ENCODE measurements at places on chromosomes 16 and 17.

DNA sequence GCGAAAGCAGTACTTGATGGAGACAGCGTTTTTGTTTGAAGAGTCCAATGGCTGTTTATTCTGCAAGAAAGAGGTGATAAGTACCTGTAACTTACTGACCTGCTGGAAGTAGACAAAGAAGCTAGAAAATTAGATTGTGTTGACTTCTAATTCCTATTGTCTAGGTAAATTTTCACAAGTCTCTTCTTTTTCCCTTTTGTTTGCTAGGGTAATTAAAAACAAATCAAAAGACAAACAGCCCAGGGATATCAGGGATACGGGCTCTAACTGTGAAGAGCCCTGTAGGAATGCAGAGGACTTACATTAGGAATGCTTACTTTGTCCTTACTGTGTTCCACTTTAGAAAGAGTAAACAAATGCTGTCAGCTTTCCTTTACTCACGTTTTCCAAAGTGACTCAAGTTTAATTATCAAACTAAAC is 7.0 kb downstream of the PSME3IP1 start:
- DNase-seq = no peak

GRCh38 chr17:49494986-49495841 is at the start of gene NGFR:
Gene NGFR, plus strand, starts transcription at chr17:49495293. Its CDS starts 125 bp downstream, at chr17:49495418.
- peak; percentile 59 for DNase-seq

DNA sequence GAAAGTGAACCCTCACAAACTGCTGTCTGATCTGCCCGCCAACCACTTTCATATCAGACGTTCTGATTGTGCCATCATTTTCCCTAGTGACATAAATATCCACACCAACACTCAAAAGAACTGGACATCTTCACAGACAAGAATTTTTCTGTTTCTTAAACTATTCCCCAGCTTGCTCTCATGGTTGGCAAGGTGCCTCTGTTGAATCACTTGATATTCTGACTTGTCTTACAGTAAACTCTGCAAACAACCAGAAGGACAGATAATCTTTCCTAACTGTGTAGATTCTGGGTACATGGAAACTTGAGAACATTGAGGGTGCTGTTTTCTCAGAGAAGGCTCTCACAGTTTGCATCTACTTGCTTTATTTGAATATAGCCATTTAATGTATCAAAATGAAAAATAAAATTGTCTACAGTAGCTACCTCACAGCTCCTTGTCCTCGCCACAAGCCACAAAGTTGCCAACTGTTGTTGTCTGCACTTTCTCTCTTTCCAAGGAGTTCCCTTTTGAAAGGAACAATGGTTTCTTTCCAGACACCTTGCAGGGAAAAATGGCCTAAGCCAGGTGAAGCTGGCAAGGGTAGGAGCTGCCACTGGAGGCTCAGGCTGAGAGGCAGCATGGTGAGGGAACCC is 46.0 kb upstream of the ADAMTS18 start:
- no peak for DNase-seq

GRCh38 chr17:2094891-2095535 is 40.1 kb downstream of the HIC1 start:
- DNase-seq = no peak

GRCh38 chr16:51382211-51382610 is 231.1 kb upstream of the SALL1 start:
- no peak for DNase-seq

DNA sequence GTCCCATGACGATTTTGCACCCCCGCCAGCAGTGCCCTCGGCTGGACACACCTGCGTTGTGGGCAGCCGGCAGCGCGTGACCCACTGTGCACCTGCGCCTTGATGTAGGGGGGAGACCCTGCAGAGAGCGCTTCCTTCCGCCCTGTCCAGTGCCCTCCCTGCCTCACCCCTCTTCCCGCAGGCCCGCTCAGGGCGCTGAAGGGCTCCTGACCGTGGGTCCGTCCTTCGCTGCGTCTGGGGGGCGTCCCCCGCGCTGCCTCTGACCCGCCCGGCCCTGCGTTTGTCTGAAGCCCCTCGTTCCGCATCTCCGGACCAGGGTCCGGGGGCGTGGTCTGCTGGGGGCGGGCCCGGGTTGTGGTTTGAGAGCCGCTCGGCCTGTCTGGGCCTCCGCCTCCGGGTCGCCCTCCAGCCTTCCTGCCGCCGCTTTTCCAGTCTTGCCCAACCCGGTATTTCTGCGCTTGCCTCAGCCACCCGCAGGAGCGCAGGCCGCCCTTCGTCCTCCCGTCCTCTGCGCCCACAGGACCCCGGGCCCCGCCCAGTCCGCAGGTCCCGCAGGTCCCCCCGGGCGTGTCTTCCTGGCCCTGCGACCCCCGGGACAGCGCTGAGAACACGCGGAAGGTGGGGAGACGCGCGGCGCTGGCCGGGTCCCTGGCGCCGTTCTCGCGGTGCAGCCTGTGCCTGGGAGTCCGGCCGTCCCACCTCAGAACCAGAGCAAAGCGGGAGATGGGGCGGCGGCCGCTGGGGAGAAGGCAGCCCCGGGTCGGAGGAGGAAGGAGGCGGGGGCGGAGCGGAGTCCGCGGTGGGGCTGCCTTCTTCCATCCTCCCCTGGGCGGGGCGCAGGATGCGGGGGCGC is 4.0 kb upstream of the IL17C start:
- DNase-seq = peak; percentile 52

GRCh38 chr16:81517629-81518438 is 73.2 kb downstream of the CMIP start:
- DNase-seq = no peak

DNA sequence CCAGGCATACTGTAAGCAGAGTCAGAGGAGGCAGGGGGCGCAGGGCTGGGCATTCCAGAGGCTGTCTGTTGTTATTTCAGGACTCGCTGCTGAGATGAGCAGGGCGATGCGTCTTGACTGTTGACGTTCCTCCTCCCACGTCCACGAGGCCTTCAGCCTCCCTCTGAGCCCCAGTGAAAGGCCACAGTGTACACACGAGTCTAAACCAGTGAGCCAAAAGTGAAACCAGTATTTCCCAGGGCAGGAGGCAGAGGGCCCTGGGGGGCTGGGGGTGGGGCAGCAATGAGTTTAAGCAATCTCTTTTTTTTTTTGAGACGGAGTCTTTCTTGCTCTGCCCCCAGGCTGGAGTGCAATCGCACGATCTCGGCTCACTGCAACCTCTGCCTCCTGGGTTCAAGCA is 21.5 kb downstream of the SMTNL2 start:
- DNase-seq = no peak

DNA sequence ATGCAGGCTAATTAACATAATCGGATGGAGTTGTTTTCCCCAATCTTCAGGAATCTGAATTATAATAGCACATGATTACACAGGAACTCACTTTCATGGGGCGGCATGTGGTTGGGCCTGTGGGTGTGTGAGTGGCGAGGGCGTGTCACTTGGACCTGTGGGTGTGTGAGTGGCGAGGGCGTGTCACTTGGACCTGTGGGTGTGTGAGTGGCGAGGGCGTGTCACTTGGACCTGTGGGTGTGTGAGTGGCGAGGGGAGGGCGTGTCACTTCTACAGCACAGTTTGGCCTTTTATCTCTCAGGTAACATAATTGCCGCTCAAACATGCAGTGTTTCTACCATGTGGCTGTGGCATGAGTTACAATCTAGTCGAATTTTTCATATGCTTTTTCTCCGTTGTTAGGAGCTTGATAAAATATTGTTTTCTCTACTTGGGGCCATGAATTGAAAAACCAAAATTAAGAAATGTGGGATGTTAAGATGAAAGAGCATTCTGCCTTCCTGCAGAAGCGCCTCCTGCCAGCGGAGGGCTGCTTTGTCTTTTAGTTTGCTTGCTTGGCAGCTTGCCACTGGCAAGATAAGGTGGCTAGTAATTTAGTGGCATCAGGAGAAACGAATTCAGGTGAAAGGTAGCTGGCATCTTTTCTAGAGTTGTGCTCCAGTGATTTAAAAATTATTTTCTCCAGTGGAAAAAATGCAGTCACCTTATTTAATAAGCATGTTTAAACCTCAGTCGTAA is 36.2 kb downstream of the USP10 start:
- DNase-seq = peak; percentile 27

- peak; percentile 58 for DNase-seq
These were observed 669.3 kb downstream of the WWOX start for GRCh38 chr16:78768718-78769117.

DNA sequence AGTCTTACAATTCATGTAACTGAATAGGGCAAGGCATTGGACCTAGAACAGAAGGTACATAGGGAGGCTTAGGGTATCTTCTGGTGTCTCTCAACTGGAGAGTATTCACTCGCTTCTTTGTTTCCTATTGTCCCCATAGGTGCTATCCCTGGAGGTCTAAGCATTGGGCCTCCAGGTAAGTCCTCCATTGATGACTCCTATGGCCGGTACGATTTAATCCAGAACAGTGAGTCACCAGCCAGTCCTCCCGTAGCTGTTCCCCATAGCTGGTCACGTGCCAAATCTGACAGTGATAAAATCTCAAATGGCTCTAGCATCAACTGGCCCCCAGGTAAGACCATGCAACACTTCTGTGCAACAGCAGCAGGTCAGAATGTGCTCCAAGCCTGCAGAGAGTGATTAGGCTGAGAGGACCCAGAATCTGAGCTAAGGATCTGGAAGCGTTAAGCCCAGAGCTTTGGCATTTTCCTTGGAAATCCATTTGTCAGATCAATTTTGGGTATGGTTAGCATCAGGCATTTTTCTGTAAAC is 35.7 kb downstream of the TMC6 start:
- DNase-seq = no peak

DNA sequence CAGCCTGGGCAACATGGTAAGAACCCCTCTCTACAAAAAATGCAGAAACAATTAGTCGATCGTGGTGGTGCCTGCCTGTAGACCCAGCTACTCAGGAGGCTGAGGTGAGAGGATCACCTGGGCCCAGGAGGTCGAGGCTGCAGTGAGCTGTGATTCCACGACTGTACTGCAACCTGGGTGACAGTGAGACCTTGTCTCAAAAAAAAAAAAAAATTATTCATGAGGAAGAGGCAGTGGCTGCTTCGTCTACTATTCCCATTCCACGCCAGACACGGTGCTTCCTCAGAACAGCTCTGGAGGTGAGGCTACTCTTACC is 52.2 kb upstream of the GSE1 start:
- no peak for DNase-seq

DNA sequence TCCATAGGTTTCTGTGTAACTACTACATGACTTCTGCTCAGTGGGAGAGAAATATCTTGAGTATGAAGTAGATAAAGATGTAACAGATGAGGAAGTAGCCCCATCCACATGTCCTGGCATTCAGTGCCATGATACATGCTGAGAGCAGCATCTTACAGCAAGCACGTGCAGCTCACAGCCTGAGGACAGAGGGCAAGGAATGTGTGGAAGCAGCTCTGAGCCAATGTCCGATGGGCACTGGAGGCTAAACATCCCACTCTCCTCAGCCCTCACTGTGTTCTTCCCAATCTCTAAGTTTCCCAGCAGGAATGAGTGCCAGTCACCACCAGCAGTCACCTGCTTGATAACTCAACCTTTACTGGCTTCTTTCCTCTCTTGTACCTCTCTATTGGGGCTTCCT is 40.4 kb downstream of the CFDP1 start:
- DNase-seq = no peak

GRCh38 chr16:81158964-81159363 is 62.8 kb upstream of the GCSH start:
- DNase-seq = no peak

- no peak for DNase-seq
These were observed 9.0 kb downstream of the FASN start for GRCh38 chr17:82088838-82089722.

- DNase-seq = no peak
These were observed 18.8 kb downstream of the DHX38 start for GRCh38 chr16:72112452-72112792.

DNA sequence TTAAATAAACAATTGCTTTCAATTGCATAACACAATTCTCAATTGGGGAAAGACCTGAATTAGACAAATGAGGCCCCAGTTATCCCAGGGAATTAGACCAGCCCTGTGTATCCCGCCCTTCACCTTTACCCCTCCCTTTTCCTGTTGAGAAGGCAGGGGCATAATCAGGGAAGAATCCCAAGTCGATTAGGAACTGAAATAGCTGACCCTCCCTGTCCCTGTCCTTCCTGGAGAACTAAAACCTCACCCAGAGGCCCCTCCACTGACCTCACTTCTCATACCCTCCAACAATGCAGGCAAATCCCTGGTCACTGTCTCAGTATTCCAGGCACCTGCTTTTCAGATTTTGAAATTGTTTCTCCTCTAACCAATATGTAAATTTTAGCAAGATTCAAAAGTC is 165.4 kb upstream of the CDH11 start:
- DNase-seq = no peak

- DNase-seq = no peak
These were observed 40.3 kb downstream of the MYH13 start for GRCh38 chr17:10332515-10332914.

- DNase-seq = no peak
These were observed 33.9 kb downstream of the ANKFY1 start for GRCh38 chr17:4229627-4230541.

DNA sequence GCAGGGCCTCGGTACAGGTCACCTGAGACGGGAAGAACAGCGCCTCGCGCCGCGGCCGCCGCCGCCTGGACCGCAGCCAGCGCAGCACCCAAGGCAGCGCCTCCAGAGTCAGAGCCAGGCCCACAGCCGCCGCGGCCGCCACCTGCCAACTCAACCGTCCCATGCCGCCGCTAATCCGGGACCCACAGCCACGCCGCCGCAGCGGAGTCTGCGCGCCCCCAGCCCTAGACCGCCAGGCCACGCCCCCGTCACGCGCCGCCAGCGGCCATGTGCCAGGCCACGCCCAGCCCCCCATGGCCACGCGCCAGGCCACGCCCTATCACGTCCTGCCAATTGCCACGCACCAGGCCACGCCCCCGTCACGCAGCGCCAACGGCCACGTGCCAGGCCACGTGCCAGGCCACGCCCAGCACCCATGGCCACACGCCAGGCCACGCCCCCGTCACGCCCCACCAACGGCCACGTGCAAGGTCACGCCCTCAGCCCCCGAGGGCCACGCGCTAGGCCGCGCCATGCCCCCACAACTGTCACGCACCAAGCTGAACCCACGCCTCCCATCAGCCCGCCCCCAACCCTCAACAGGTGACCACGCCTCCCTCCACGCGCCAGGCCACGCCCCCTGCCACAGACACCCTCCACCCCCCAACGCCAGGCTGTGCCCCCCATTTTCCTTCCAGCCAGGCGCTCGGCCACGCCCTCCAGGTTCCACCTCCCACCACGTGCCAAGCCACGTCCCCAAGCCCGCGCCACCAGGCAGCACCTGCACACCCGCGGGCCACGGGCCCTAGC is at the start of gene PLD6:
Gene PLD6 (minus strand): TSS at position 210 of the 789 bp plus-strand sequence. CDS start 47 bp downstream, at position 163.
- DNase-seq = peak; percentile 94
